ENCODE measurements at places on chromosomes 4 and X.

GRCh38 chr4:100848841-100849240 lies 331.0 kb upstream of the EMCN start:
- no peak for DNase-seq

DNA sequence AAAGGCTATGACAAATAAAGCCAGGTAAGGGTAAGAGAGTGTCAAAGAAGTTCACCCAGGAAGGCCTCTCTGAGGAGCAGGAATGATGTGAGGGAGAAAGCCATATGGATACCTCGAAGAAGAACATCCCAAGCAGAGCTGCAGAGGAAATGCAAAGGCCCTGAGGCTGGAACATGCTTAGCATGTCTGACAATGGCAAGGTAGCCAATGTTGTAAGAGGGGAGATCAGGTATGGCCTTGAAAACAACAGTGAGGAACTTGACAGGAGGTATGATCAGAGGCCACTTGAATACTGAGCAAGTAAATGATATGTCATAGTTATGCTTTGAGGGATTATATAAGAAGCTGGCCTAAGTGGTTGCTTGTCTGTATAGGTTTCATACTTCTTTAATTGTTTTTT lies 3.8 kb downstream of the SCFD2 start:
- DNase-seq, result no peak

DNA sequence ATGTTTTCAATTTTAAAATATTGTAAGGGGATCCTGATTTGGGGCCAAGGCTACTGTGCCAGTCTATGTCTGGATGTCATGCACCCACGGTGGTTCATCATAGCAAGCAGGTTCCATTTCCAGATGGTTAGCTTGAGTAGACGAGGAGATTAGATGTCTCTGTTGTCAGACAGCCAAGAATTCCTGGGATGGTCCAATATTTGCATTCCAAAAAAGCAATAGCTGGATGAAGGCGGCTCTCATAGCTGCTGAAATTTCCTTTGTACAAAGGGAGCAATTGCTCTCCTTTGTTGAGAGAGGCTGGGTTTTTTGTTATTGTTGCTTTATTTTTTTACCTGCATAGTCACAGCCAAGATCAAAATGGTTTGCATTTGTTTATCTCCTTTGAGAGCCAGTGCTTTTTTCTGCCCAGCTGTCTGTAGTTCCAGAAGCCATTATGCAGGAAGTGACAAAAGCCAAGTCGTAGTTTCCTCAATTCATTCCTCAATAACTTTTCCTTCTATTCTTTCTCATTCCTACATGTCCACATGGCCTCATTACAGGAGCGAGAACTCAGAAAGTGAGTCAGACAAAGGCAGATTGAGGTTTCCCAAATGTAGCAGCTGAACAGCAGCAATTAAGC lies 107.9 kb downstream of the MMRN1 start:
- no peak for DNase-seq

DNA sequence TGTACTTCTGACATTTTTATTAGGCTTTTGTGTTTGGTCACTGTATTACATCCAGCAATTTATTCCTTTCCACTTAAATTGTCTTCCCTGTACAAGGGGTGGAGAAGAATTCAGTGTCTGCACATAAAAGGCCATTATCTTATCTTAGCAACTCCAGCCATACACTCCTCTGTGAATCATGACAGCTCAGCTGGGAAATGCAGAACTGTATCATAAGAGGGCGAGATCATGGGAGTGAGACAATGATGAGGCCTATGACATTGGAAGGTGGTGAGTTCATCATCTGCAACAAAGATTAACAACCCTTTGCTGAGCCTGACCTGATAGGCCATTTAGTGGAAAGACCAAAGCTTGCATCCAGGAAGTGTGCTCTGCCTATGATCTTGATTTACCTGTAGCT lies 33.3 kb downstream of the SLIT2 start:
- no peak for DNase-seq

GRCh38 chrX:6849716-6850414 lies 297.6 kb upstream of the STS start:
- DNase-seq, result no peak

GRCh38 chrX:22041907-22042530 lies 9.9 kb downstream of the PHEX start:
- DNase-seq, result no peak

DNA sequence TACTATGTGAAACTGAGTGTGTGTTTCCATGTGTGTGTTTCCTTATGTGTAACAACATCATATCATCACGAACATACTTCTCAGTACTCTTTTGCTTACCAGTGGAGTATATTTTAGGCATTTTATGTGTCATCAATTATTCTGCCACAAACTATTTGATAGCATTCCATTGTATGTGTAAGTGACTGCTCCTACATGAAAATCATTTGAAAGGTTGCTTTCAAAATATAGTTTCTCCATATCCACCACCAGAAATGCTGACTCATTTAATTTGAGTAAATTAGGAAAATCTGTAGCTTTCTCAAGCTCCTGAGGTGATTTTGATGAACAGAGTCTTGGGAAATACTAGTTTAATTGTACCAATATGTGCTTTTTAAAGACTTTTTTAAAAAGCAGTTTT lies 376.2 kb downstream of the PCDH18 start:
- DNase-seq, result no peak

DNA sequence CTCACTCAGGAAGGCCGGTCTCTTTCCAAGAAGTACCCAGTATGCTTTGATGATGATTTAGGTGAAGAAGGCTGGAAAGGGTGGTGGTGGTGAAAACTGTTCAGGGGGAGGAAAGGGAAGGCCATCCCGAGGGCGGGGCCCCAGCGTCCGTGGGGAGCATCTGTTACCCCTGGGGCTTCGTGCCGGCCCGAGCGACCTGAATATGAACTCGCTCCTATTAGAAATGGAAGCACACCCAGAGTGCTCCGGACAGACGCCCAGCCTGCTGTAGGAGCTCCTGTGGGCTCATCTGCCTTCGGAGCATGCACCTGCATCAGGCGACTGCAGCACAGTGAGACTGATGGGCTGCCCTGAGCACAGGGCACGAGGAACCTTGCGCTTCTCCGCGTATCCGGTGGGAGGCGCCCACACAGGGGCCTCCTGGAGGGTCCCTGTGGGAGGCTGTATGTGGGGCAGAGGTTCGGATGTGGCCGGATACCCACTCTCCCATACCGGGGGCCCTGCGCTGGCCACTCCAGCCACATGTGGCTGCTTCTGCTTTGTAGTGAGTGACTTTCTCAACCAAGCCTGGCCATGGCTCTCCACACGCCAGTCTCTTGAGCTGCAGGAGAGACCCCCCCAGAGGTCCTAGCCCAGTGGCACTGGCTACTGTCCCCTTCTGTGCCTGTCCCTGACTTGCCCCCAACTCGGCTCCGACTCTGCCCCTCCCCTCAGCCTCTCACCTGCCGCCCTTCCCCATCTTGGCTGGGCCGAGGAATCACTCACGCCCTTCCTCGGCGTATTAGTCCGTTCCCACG lies 36.7 kb downstream of the FGFRL1 start:
- DNase-seq, result no peak

DNA sequence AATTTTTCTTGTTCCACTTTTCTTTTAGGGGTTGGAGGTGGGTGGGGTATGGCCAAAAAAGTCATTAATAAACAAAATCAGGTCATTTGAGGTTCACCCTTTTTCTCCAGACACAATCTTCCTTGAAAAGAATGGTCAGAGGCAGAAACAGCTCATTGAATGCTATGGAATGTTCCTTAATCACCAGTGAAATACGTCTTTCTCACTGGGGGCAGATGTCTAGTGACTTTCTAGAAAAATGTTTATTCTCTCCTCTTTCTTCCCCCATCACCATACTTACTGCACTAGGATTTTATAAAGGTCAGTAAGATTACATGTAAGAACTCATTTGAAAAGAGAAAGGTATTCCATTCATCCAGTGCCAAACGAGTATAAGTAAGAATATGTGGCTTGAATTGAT lies 44.5 kb downstream of the MGST2 start:
- DNase-seq, result no peak

GRCh38 chr4:127249767-127250108 lies 383.0 kb upstream of the INTU start:
- no peak for DNase-seq

DNA sequence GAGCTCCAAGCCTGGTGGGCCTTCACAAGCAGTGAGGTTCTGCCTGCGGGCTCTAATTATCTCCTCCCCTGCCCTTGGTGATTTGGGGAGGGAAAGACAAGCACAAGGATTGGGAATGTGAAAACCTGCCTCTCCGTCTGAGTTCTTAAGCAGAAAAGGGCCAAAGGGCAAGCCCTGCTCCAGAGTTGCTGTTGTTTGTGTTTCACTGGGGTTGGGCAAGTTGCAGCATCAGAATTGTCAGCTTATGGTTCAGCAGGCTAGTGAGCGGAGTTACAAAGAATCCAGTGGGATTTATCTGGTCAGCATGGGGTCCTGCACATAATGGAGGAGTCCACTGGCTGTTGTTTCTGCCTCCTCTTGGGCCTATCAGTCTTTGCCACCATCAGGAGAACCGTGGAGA lies 60.5 kb downstream of the NHS start:
- no peak for DNase-seq

DNA sequence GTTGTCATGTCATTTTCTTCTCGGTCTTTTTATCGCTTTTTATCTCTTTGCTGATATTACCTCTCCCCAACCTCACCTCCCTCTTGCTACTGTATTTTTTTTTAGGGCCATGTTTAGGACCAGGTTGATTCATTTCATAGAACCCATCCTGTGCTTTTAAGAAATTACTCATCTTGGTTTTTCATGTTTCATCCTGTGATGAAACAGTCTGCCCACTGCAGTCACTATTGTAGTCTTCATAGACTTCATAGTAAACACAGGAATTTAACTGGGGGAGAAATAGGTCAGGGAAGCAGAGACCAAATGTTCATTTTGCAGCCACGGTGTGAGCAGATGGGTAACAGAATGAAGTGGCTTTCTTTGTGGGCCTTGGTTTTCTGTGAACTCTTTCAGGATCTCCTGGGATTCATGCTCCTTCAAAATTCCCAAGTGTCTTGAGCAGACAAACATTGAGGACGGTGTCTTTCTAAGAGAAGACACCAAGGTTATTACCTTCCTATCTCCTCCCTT lies 161.8 kb downstream of the NAA11 start:
- DNase-seq, result no peak

DNA sequence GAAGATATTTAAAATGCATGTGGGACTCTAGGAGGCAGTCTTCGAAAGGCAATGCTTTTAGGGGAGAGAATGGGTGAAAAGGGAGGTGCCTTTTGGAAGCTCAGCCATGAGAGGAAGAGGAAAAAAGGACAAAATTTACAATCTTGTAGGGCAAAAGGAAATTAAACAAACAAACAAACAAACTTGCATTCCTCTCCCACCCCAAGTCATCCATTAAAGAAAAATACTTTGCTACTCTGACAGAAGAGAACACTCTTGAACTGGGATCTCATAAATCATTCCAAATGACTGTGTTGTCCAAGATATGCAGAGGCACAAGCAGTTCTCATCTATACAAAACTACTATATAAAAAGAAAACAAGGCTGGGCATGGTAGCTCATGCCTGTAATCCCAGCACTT lies 46.7 kb downstream of the HELQ start:
- DNase-seq, result no peak

DNA sequence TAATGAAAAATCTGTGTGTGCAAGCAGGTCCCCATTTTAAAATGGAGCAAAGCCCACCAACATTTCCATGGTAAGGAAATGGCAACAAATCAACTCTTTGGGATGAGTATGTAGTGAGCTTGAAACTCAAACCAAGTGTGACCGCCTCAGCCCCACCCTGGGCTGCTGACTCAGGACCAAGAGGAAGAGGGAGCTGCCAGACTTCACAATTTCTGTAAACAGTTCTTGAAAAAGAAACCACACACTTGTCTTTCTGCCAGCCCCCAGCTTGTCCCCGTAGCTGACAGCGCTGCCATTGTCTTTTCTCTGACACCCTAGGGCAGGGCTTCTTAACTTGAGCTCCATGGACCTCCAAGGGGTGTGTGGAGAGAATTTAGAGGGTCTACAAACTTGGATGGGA lies 10.3 kb downstream of the RTL5 start:
- no peak for DNase-seq

GRCh38 chr4:183303301-183303700 lies 16.8 kb downstream of the CLDN22 start:
- no peak for DNase-seq
